ENCODE measurements at places on chromosomes 7 and 10. TPM values are rescaled to one million over a fixed set of nuclear protein-coding genes. Genes with fewer than 3 reads are reported as not detected.

- no peak for DNase-seq
Observed at GRCh38 chr7:137717045-137717444, 129.7 kb downstream of the DGKI start.

DNA sequence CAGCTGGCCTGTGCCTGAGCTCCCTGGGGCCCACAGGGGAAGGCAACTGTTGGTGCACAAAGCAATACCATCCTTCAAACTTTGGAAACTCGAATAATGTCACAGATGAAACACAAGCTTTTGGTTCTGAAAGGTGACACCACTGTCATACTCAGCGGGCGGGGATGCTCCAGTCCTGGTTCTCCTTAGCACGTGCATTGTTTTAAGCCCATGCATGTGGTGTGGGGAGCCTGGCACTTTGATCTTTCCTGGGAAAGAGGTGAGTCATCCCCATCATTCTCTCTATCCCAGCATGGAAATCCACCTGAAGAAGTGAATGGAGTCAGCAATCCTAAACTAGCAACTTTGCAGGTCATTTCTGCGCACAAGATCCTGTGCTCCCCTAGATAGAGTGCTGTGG lies 119.6 kb downstream of the GLRX3 start:
- DNase-seq = no peak

- DNase-seq = no peak
Observed at GRCh38 chr10:43930777-43931176, 282.1 kb upstream of the ZNF32 start.

- DNase-seq = no peak
Observed at GRCh38 chr10:62073429-62073828, 171.9 kb downstream of the ARID5B start.

Gene SHTN1
- total RNA-seq = 0.87 TPM

All from lung microvascular endothelial cell (primary cell).